IMR-90 (cell line): ENCODE measurements at places on chromosomes 7 and 10.

DNA sequence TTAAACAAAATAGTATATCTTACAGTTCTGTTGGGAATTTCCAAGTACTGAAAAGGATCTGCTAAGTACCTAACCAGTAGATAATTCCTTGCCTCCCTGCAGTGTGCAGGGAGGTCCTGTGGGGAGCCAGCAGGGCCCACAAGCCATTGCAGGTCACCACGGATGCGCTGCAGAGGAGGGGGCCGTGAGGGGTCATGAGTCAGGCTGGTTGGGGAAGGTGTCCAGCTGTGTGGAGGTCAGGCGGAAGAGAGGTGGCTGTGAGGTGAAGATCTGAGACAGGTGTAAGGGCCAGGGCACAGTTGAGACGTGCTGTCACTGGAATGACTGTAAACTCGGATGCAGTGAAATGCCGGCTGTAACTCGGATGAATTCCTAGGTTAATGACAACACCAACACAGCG is 80.6 kb downstream of the TRRAP start:
- DNase-seq: no peak

DNA sequence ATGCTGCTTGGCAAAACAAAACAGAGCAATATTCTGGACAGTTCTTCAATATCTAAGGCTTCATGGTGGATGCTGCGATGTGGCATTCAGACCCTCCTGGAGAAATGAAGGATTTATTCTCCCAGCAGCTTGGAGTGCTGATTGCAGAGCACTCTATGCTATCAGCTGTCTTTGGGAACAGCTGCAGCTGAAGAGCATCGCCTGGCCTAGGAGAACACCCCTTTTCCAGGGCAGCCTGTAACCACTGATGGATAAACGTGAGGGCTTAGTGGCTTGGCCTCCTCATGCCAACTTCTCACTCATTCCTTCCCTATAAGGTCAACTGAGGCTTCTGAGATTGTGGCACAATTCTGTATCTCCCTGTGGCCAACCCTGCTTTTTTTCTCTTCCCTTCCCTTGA is 638.1 kb upstream of the CNTNAP2 start:
- no peak for DNase-seq

GRCh38 chr10:108673741-108674140 is 1249.6 kb downstream of the XPNPEP1 start:
- no peak for DNase-seq

- peak; percentile 17 for DNase-seq
Observed at GRCh38 chr10:109203646-109204353, 719.5 kb downstream of the XPNPEP1 start.

- DNase-seq: no peak
Observed at GRCh38 chr10:86194684-86195083, 171.9 kb downstream of the GRID1 start.

- DNase-seq: no peak
Observed at GRCh38 chr7:128075242-128076095, 44.2 kb upstream of the LRRC4 start.
